Osteoblast (primary cell): ENCODE measurements at places on chromosomes 5 and 9. TPM values are rescaled to one million over a fixed set of nuclear protein-coding genes. Genes with fewer than 3 reads are reported as not detected.

DNA sequence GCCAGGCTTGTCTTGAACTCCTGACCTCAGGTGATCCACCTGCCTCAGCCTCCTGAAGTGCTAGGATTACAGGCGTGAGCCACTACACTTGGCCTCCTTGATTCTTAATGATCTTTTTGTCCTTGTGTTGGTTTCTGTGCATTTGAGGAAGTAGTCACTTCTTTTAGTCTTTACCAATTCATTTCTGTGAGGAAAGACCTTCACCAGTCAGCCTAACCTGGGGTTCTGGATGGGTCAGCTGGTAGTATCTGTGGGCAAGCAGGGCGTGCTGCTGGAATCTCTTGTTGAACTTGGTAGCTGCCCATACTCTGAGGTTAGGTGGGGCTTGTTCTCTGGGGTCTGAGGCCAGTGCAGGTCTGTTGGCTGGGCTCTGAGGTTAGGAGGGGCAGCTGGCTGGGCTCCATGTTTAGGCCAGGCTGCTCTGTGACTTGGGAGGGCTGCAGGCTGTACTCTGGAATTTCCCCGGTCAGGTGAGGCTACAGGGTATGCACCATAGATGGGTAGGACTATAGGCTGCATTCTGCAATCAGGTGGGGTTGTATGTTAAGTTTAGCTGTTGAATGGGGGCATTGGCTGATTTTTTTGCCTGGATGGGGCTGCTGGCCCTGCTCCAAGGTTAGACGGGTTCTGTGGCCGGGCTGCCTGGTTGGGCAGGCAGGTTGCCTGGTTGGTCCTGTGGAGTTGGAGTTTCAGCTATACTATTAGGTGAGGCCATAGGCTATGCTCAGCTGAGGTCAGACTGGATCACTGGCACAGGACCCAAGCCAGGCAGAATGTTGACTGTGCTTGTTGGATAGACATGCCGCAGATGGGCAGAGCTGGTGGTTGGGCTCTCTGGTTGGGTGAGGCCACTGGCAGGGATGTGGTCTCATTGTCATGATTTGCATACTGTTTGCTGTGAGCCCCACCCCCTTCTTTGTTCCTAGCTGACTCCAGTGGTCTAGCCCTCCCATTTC, 19.2 kb downstream of the UBAP1 start:
- DNase-seq = no peak

GRCh38 chr9:86749161-86749893, 198.0 kb downstream of the GAS1 start:
- DNase-seq = no peak

DNA sequence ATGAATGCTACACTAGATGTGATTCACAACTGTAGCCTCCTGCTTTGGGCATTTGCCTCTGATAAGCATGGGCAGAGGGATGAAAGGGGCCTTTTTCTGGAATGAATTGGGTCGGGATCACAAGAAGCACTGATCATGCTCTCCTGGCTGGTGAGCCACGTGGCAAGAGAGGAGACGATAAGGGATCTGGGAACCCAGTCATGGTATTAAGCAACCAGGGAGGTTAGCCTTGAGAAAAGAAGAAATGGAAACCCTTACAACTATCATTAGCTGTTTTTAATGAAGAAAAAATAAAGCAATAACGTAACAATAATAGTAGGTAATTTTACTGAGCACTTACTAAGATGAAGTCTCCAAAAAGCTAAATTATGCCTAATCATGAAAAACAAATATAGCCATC, 50.0 kb upstream of the RAI14 start:
- no peak for DNase-seq

GRCh38 chr5:169367861-169368260, 66.9 kb upstream of the SLIT3 start:
- DNase-seq = peak; percentile 58

- DNase-seq = peak; percentile 19
Observed at GRCh38 chr5:95973793-95974325, 12.2 kb upstream of the ELL2 start.

PCDHAC2 gene
- total RNA-seq = 0.36 and 0.59 TPM in 2 replicates

GRCh38 chr5:158010831-158011230, 151.9 kb upstream of the CLINT1 start:
- no peak for DNase-seq

DMGDH gene
- total RNA-seq = 7.2 and 9.7 TPM in 2 replicates

DNA sequence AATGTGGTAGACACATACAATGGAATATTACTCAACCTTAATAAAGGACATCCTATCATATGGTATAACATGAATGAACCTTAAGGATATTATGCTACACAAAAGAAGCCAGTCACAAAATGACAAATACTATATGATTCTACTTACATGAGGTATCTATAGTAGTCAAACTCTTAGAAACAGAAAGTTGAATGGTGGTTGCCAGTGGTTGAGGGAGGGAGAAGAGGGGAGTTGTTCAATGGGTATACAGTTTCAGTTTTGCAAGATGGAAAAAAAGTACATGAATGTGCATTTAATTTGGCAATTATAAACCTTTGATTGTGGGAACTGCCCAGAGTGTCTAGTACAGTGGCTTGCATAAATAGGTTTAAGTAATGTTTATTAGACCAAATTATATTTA, 473.3 kb upstream of the ZNF608 start:
- no peak for DNase-seq

DNA sequence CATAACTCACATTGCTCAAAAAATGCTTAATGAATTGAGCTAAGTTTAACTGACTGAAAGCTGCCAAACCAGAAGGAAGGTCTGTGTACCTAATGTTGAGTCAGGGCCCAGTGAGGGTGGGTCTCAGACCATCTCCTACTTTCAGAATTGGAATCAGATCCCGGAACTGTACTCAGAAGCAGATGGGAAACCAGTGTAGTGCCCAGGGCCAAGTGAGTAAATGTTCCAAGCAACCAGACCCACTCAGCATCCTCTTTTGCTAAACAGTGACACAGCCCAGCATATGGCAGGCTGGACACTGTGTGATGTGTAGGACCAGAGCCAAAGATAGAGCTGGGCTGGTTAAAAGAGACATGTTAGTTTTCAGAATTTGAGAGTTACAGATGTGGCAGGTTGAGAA, 94.1 kb downstream of the PLCXD3 start:
- no peak for DNase-seq

GRCh38 chr9:37144762-37145161, 24.4 kb downstream of the ZCCHC7 start:
- DNase-seq = no peak

DNA sequence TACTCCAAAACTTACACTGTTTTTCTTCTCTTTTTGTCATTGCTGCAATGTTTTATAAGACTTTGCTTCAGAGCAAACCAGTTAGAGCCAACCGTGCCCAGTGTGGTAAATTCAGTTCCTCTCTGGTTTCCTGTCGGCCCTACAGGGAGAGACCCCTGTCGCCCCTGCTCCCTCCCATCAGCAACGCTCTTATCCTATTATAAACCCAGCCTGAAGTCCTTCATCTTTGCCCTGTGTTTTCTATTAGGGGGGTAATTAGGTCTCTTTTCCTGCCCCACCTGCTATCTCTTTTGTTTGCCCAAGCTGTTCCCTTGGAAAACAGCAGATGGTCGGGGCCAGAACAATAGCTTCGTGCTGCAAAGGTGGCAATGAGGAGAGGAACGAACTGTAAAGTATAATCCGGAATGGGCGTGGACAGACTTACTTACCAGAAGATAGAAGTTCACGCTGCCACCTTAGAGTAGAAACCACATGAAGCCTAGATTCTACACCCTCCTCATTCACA, 21.4 kb upstream of the OTULINL start:
- no peak for DNase-seq

- no peak for DNase-seq
Observed at GRCh38 chr9:134708672-134709038, 67.1 kb downstream of the COL5A1 start.

HAVCR2 gene
- total RNA-seq = 0.59 and 0.72 TPM in 2 replicates

- no peak for DNase-seq
Observed at GRCh38 chr9:34623374-34624235, 3.3 kb upstream of the DCTN3 start.

GRCh38 chr5:9895302-9895645, 265.1 kb upstream of the TAS2R1 start:
- DNase-seq = no peak

DNA sequence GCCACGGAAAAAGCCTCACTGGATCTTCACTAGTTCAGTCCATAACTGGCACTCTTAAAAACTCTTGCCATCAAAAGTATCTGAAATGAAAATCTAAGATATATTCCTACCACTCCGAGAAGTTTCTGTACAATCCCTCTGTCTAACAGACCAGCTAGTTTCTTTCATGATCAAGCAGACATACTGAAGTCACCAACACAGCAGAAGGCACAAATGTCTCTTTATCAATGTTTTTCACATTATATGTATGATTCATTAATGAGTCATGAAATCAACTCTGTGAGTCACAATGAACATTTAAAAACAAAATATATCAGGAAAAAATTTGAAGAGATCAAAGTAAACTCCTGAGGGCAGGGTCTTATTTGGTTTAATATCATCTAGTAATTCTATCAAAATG, 50.8 kb downstream of the F2R start:
- no peak for DNase-seq

DRD1 gene
- under 0.01 TPM in 1 of 2 replicates, not detected in the other for total RNA-seq

DOCK8 gene
- total RNA-seq = under 0.01 TPM in 2 replicates

TMED7 gene
- 137 and 151 TPM in 2 replicates for total RNA-seq

ATG12 gene
- 80.0 and 93.4 TPM in 2 replicates for total RNA-seq

OBP2B gene
- total RNA-seq = not detected in 2 replicates

UGCG gene
- total RNA-seq = 118 and 121 TPM in 2 replicates

GRCh38 chr5:135449644-135450043, 2.5 kb upstream of the DCANP1 start:
- DNase-seq = no peak
